ENCODE measurements at places on chromosomes 6 and 20.

DNA sequence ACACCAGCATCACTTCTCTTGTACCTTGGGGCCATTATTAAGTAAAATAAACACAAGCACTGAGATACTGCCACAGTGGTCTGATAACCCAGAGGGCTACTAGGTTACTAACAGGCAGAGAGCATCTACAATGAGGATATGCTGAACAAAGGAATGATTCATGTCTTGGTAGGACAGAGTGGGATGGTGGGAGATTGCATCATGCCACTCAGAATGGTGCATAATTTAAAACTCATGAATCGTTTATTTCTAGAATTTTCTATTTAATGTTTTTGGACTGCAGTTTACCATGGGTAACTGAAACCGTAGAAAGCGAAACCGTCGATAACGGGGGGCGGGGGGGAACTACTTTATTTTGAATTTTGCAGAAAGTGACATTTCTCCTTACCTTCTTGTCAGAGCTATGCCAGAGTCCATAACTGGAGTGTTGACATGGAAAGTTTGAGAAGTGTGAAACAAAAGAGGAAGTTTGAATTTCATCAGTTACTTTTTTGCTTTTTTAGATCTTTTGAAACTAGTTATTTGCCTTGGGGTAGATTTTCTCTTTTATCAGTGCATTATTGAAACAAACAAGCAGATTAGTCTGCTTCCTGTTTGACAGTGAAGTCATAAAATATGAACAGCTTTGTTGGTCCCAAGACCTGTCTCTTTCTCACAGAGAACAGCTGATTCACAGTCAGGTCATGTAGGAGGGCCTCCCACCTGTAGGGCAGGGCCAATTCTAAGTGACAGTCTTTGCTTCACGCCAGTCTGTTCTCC lies 124.9 kb downstream of the KLHL32 start:
- no peak for DNase-seq

- DNase-seq: no peak
Observed at GRCh38 chr20:38453941-38454340, 18.7 kb upstream of the RALGAPB start.

GRCh38 chr6:108365478-108365877 lies 70.6 kb downstream of the AFG1L start:
- no peak for DNase-seq

DNA sequence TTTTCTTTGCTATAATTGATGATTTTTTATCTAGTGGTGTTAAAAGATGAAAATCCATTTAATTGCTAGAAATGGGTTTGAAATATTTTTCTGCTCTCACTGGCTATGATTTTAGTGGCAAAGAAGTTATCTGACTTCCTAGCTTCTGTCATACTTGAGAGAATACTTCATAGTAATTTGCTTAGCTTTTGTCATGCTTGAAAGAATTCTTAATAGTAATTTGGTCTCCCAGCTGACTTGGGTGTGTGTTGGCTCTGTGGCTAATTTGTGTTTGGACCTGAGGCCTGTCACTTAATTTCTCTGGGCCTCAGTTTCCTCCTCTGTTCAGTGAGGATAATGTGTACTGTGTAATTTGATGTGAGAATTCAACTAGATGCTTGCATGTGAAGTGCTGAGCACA lies 12.8 kb upstream of the RMND1 start:
- DNase-seq: no peak

GRCh38 chr20:36861875-36862801 lies 13.8 kb upstream of the TLDC2 start:
- DNase-seq: peak; percentile 85

- no peak for DNase-seq
Observed at GRCh38 chr6:118715376-118715775, 64.0 kb upstream of the CEP85L start.

- no peak for DNase-seq
Observed at GRCh38 chr6:2582268-2582667, 168.5 kb downstream of the MYLK4 start.

GRCh38 chr6:89508755-89509563 lies 76.0 kb downstream of the ANKRD6 start:
- peak; percentile 73 for DNase-seq

- no peak for DNase-seq
Observed at GRCh38 chr6:92011681-92012245, 1407.6 kb downstream of the EPHA7 start.

DNA sequence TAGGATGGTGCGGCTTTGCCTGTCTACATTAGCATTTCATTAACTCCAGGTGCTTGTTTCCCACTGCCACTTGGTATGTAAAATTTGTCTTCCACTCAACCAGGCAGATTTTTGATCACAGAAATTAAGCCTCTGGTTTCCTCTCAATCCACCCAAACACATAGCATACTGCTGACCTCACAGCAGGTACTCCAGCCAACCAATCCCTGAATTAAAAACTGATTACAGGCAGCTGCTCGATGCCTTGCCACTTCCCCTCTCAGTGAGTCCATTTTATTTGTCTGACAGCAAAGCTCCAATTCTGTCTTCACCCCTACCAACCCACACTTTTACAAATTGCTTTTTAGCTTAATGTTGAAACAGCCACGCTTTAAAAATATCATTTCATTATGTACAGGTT lies 95.2 kb downstream of the PLCB1 start:
- DNase-seq: no peak

DNA sequence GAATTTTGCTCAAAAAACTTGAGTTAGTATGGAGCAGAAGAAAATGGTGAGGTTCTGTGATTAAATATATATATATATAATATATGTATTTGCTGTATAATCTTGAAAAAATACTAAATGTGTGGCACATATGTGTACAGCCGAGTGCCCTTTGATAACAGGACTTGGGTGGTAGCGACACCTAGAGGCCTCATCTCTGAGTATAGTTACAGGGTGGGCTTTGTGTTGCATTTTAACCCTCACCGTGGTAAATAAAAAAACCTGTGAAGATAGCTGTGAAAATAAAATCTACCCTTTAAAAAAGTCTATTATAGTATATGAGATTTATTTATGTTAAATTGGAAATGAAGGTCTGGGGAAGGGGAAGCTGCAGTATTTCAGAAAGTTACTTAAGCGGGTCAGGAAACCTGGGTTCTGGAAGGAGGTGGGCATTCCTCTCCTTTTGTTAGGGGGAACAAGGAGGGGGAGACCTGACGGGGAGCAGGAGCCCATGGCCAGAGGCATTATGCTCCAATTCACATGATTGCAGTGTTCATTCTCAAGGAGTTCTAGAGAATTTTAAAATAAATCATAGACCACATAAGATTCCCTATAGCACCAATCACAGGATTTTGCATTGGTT lies 82.7 kb downstream of the SH3BGRL2 start:
- DNase-seq: no peak

DNA sequence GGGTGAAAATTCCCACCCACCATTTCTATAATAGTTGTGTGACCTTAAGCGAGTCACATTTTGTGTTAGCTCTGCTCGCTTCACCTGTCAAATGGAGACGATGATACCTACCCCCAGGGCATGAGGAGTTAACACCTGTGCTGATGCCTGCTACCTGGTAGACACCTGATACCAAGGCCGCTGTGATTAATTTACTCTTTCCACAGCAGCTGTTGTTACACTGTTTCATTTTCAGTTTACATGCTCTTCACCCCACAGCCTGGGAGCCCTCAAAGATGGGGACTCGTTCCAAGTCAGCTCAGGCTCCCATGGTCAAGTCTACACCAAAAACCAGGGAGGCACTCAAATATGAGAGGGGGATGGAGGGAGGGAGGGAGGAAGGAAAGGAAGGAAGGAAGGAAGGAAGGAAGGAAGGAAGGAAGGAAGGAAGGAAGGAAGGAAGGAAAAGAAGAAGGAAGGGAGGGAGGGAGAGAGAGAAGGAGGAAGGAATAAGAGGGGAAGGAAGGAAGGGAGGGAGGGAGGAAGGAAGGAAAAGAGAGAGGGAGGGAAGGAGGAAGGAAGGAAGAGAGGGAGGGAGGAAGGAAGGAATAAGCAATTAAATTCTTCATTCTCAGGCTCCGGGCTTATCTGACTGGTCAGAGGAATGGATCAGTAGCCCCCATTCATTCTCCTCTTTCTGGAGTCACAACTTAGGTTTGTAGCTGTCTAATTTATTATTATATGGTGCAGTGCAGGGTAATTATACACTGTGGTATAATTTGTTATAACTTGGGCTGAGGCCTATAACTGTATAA lies 40.9 kb downstream of the PDYN start:
- DNase-seq: no peak

DNA sequence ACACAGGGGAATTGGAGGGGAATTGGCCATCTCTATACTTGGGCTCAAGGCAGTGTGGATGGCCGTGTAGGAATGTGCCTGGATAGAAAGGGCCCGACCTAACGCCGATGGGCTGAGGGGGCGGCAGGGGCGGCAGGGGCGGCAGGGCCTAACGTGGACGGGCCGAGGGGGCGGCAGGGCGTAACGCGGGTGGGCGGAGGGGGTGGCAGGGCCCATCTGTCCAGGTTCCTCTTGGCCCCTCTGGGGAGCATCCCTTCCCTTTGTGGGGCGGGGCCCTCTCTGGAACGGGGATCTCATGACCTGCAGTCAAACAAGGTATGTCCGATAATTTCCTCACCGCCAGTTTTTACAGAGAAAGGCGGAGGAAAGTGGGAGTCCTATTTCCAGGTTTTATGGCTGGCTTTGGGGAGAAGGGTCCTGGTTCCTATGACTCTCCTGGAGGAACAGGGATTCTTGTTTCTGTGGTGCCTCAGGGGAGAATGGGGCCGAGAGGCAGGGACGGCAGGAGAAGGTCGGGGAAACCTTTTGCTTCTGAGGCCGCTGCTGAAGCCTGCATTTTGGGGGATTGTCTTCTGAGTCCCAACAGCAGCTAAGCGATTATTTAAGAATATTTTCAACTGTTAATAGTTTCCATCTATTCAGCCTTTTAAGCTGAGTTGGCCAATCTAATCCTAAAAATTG lies 100.8 kb upstream of the FRMD1 start:
- DNase-seq: no peak

DNA sequence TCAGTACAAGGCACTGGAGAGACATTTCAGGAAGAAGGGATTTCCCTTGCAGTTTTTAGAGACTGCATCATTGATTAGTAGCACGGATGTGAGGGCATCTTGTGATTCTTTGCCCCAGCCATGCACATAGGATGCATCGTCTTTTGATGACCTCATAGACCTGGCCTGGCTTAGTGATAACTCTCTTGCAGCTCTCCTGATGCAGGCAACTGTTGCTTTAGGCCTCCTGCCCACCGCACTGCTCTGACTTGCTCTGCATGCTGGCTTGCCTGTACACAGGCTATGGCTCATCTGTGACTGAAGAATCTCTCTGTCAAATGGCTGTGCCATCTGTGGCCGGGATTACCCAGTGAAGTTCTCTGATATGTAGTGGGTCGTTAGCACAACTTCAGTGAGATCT lies 207.7 kb upstream of the PTCHD4 start:
- DNase-seq: peak; percentile 90

- DNase-seq: peak; percentile 39
Observed at GRCh38 chr6:126682440-126682839, 342.5 kb downstream of the CENPW start.

- DNase-seq: no peak
Observed at GRCh38 chr20:60986506-60987156, 265.4 kb upstream of the CDH4 start.

- peak; percentile 72 for DNase-seq
Observed at GRCh38 chr20:31719644-31720485, 2.8 kb downstream of the BCL2L1 start.

DNA sequence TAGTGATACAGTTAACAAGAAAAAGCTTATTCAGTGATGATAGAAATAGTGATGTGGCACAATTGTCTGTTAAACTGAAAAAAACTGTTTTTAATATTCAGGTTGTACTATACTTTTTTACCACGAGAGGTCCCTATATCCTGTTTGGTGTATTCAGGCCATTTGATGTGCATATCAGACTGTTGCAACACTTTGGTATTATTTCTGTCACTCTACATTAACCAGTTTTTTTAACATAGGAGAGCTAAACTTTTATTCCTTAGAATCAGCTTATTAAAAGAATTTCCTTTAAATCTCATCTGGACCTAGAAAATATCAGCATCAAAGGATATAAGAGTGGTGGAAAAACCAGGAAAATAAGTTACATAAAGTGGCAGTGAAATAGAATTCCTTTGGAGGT lies 36.8 kb downstream of the TSPYL4 start:
- DNase-seq: peak; percentile 25

DNA sequence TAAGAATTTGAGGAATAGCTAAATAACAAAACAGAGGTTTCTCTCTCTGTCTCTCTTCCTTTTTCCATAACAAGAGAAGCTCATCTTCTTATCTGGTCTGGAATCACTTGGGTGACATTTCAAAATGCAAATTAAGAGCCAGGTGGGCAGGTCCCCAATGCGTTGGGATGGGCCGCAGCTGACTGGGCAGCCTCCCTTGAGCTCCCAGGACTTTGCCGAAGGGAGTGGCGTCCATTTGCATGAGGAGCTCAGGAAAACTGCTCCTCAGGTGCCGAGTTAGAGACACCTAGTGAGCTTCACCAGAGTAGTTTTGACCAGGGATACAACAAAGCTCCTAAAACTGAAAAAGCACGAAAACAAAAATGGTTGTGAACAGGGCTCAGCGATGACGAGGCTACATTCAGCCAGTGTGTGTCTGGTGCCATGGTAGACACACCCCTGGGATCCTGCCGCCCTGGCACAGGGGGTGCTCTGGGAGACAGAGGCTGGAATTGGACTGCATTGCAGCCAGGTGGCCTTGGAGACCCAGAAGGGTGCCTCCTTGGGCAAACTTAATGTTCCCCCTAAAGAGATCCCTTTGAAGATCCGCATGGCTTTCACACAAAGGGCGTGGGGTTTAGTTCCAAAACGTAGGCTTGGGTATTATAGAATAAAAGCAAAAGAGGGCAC lies 13.5 kb upstream of the SERPINB6 start:
- DNase-seq: no peak

DNA sequence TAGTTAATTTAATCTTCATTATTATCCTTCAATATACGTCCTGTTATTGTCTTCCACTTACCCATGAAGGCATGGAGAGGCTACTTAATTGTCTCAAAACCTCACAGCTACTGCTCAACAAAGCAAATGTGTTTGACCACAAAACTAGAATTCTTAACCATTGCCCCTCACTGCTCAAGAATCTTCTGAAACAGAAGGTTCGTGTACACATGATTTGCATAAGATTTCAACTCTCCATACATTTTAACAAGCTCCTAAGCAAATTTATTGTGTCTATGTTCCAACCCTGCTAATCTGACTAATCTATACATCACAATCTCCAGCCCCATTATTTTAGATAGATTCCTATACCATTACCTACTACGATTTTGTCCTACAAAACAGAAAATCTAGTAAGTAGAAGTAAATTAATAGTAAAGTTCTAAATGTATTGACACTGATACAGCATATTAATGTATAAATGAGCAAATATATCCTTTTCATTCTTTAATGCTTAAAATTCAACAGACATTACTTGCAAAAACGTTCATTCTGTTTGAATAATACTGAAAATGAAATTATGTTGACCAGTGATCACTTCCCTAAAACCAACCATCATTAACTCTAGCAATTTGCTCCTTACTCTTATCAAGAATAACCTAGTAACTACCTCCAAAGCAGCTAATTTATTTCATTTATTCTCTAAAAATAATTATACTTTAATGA lies 89.7 kb upstream of the RNF217 start:
- no peak for DNase-seq

DNA sequence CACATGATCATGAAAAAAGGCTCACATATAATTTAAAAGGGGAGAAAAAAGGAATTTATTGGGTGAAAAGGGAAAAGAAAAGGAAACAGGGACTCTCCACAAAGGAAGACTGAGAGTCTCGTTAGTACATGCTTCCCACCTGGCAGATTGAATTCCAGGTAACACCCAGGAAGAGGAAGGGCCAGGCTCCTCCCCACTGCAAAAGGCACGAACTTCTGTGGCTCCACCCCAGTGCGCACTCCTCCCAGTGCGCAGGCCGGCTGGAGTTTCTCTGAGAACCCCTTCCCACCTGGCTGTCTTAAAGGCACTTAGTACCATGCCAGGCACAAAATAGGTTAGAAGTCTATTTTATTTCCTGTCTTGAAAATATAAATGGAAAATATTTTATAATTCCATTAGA lies 129.8 kb downstream of the COL12A1 start:
- DNase-seq: no peak
